Stimulated activated CD8-positive, alpha-beta memory T cell treated with anti-CD3 and anti-CD28 coated beads, Interleukin-2, amount 100 ng/mL, for 1 hour (primary cell): ENCODE measurements at places on chromosomes 2 and 18.

- DNase-seq = no peak
Observed at GRCh38 chr2:16201848-16202247, 261.5 kb downstream of the MYCN start.

GRCh38 chr2:239629926-239630617, 229.3 kb upstream of the HDAC4 start:
- no peak for DNase-seq

DNA sequence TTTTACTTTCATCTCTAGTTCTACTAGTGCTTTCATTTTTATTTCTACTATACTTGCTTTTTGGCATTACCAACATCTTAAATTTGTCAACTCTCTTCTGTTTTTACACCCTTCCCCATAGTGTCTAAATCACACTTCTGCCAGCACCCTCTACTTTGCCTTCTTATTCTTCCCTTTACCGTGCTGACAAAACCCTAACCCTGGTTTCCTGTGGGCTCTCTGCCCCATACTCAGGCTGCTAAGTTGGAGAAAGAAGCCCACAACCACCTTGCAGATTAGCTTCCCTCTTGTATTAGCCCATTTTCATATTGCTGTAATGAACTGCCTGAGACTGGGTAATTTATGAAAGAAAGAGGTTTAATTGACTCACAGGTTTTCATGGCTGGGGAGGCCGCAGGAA, 24.8 kb downstream of the GIGYF2 start:
- DNase-seq = no peak

DNA sequence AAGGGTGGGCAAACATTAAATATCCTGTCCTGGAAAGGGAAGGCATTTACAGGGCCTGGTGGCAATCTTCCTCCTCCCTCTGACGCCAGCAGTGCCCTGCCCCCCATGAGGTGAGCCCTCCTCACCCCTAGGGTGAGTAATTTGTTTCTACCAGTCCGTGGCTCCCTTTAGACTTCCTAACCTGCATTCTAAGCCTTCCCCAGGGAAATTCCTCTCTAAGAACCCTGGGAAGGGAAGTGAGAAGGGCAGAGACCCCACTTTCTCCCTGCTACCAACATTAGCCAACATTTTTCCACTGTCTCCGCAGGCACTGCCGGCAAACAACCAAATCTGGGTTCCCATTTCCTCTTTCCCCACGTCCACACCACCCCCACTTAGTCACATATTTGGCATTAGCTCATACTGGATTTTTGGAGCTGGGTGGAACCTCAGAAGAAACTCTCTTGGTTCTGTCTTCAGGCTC, 69.3 kb downstream of the NRP2 start:
- DNase-seq = no peak

DNA sequence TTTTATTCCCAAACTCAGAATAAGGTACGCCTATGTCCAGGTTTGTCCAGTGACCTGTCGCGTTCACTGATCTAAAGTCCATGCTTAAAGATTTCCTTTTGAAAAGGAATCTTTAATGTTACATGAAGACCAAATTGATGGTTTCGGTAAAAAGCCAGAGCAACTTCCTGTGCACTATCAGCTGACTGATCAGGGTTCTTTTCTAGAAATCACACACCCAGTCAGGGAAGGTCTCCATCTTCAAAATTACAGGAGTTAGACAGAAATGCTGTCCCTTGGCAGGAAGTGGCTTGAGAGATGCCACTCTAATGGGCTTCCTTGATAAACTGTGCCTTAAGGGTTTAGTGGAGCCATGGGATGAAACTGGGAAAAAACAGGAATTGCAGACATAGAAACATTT, 14.7 kb upstream of the ARHGAP25 start:
- DNase-seq = no peak

DNA sequence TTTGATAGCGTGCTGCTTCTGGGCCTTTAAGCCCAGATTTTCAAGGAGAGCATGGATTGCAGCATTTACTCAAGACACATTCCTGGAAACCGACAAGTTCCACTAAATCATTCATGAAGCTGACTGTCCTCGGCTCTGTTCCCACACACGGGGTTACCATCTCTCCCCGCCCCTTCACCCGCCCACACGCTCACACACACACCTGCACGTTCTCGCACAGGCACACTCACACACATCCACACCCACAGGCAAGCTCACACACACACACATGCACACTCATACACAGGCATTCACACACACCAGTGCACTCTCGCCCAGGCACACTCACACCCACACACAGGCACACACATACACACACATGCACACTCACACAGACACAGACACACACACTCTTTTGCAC, 150.0 kb upstream of the AGAP1 start:
- DNase-seq = no peak

GRCh38 chr18:22865354-22866116, 67.6 kb upstream of the RBBP8 start:
- no peak for DNase-seq

- DNase-seq = no peak
Observed at GRCh38 chr2:237520290-237520689, 33.2 kb downstream of the MLPH start.

DNA sequence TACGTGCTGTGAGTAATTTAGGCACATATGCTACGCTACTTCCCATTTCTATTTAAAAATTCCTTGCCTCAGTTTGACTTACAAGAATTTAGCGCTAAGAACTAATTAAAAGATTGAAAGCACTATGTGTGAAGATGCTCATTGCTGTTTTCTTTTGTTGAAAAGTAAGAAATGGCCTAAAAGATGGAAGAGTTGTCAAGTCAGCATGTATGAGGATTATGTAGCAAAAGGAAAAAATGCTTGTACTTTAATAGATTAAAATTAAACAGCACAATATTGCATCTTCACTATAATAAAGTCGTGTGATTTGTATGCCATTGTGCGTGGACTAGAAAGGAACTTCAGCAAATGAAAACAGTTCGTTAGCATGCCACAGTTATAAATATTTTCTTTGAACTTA, 77.0 kb downstream of the COX7A2L start:
- DNase-seq = no peak

- no peak for DNase-seq
Observed at GRCh38 chr18:61845197-61845596, 47.6 kb downstream of the RNF152 start.

DNA sequence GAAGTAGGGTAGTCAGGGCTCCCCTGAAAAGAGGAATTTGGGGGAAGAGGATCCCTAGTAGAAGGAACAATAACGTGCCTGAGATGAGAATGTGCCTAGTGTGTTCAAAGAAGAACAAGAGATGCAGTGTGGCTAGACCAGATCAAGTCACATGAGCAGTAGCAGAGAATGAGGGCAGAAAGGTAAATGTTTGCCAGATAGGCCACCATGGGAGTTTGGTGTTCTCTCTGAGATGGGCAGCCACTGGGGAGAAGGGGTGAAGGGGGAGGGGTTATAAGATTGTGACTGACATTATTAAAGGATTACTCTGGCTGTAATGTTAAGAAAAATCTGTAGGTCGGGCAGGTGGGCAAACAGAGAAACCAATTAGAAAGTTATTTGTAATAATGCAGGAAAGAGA, 166.0 kb downstream of the LCLAT1 start:
- no peak for DNase-seq

GRCh38 chr2:112728378-112729175, 7.8 kb downstream of the NT5DC4 start:
- DNase-seq = no peak

GRCh38 chr2:15302154-15302553, 259.0 kb downstream of the NBAS start:
- no peak for DNase-seq

DNA sequence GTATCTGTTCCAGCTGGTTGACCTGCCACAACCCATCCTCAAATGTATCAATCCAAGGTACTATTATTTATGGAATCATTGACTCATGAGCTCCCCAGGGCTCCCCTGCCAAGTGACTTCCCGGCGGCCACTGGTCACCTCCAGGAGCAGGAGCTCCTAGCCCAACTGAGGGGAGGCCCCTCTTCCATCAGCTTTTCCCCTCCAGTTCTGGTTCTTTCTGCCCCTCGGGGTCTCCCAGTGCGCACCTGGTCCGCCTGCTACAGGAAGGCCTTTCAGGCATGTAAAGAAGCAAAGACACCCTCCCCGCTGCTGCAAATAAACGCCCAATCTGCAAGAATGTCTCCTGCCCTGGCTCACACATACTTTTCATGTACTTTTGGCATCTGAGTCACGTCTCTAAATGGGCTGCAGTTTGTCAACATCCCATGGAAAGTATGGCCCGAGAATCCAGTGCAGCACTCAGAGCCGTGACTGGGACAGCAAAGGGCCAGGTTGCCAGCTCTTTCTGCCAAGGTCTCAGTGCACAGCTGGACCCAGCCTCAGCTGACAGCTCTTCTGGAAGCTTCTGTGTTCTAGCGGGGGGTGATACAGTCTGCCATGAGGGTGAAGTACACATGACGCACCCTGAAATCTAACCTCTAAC, 41.4 kb downstream of the KLHL29 start:
- no peak for DNase-seq

DNA sequence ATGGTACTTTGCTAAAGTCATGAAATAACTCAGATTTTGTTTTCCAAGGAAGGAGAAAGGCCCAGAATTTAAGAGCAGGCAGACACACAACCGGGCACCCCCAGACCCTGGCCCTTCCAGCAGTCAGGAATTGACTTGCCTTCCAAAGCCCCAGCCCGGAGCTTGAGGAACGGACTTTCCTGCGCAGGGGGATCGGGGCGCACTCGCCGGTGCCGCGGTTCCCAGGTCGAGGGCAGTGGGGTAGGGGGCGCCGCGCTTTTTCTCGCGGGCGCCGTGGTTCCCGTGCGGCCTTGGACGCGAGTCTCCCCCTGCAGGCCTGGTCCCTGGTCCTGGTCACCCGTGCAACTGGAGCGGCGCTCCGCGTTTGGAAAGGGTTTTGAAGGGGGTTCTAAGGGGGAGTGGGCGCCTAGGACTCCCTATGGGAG, 1.2 kb downstream of the ZNF236 start:
- no peak for DNase-seq

DNA sequence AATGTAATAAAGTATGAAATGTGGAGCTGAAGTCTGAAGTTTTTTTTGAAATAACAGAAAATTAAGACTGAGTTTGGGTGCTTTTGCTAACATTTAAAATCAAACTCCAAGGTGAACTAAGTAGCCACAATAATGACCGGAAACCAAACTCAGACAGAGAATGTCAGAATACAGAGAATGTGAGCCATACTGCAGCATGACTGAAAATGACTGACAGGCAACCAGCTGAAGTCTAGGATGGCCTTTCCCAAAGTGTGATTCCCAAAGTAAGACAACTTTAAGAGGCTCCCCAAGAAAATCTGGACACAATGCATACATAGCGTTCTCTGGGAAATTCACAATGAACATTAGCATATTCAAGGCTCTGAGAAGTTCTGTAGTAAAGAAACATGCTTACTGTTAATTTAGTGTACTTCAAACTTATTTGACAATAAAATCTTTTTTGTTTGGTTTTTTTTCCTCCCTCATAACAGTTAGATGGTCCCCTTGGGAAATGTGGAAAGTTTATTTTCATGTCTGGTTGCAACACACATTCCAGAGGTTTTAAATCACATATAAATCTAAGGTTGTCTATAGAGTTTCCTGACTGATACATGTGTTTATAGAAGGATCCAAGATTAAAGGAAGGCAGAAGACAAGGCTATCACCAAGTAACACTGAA, 28.6 kb downstream of the PLA2R1 start:
- no peak for DNase-seq

GRCh38 chr2:143577489-143577888, 448.3 kb downstream of the ARHGAP15 start:
- DNase-seq = no peak

DNA sequence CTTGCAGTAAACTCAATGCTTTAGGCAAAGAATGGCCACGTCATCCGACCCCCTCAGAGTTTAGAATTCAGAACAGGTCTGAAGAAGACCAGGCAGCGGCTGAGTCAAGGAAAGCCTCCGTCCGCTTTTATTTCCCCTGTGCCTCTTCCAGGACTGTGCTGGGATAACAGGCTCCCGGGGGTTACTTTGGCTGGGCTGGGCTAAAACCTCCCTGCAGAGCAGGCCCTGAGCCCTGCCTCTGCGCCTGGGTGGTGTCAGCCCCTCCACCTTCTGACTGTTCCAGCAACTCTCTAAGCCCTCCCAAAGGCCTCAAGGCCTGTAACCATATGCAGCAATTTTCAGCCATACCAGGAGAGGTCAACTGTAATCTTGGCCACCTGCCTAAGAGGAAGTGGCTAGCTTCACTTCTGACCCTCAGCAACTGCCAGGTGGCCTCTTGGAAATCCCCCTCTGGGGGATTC, 166.5 kb downstream of the RPIA start:
- DNase-seq = no peak

DNA sequence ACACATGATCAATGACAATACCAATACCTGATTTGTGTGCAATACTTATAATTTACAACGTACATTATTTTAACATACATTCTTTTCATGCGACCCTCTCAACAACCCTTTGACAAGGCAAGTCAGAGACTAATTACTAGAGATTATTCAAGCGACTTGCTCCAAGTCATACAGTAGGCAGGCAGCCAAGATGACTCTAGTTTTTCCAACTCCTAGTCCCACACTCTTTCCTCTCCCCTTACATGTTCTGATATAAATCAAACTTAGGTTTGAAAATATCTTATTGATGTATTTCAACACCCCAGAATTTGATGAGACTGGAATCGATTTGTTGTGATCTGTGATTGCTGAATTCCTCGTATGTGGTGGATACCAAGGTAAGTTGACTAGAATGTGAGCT, 8.0 kb upstream of the CYP27C1 start:
- no peak for DNase-seq

DNA sequence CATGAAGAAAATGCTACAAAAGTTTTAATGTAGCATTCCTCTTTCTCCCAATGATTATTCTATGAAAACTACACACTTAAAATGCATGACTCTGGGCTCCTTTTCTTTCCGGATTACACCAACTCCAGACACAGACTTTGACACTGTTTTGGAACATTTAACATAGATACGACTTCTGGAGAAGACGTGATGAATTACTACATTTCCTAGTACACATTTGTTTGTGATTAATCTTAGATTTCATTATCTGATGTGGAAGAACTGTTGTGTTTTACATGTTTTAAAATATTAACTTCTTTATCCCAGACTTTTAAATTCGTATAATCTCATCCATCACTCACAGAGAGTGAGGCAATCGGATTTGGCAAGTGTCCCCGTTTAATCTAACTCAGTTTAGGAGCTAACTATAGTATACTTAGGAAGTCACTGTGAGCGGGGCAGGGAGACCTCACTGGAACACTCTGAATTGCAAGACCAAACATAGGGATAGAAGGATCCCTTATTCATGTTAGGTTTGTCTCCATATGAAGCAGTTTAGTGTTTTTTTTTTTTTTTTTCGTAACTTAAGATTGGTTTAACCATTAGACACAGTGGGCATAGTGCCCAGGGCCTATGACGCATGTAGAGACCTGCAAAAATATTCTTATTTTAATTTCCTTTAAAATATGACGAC, 66.7 kb downstream of the PDE1A start:
- DNase-seq = no peak
